Stimulated activated CD8-positive, alpha-beta memory T cell treated with anti-CD3 and anti-CD28 coated beads, Interleukin-7, amount 100 ng/mL, for 4 hours (primary cell): ENCODE measurements at places on chromosomes 3 and 15.
A peak's percentile ranks its signal among the peaks of the same experiment; 100 is the strongest.

GRCh38 chr3:168121184-168122017 lies 25.7 kb upstream of the GOLIM4 start:
- no peak for DNase-seq

DNA sequence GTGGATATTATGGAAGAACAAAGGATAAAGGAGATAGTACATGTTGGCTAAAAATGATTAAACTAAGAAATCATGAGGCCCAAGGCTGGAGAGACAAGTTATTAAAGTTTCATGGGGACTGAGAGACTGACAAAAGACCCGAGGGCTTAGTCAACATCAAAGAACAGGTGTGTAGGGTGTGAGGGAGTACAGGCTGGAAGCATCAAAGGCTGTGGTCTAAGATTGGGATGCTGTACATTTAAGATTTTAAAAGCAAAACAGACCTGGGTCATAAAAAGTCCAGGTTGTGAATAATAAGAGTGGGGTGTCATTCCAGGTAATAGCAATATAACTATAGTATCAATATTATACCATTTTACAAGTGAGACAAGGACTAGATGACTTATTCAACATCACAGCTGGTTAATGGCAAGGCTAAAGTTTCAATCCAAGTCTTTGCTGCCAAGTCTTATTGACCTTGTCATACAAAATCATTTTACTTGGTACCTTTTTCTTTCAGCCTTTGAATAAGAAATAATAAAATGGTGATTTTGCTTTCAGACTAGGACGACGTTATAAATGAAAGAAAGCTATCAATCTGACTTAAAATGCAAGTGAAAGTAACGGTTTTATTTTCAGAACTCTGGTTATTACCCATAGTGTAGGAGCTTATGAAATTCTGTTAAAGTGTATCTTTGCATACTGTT lies 211.6 kb downstream of the TNIK start:
- no peak for DNase-seq

GRCh38 chr3:169591159-169591951 lies 72.2 kb downstream of the MECOM start:
- no peak for DNase-seq

GRCh38 chr3:10395671-10396070 lies 74.8 kb upstream of the SEC13 start:
- DNase-seq, result no peak

DNA sequence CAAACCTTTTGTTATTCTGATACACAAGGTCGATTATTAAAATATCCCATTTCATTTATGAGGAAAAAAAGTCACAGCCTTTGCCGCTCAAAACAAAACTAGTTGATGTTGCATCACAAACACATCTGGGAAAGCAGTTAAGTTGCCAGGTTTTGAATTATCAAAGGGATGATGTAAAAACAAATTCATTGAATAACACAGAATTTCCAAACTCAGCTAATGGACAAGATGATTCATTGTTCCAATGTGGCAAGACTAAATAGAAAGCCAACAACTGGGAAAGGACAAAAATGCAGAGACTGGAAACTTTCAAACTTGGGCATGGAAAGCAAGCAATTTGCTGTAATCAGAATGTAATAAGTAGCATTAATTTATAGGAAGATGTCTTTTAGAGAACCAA lies 610.0 kb upstream of the ZNF385D start:
- no peak for DNase-seq

DNA sequence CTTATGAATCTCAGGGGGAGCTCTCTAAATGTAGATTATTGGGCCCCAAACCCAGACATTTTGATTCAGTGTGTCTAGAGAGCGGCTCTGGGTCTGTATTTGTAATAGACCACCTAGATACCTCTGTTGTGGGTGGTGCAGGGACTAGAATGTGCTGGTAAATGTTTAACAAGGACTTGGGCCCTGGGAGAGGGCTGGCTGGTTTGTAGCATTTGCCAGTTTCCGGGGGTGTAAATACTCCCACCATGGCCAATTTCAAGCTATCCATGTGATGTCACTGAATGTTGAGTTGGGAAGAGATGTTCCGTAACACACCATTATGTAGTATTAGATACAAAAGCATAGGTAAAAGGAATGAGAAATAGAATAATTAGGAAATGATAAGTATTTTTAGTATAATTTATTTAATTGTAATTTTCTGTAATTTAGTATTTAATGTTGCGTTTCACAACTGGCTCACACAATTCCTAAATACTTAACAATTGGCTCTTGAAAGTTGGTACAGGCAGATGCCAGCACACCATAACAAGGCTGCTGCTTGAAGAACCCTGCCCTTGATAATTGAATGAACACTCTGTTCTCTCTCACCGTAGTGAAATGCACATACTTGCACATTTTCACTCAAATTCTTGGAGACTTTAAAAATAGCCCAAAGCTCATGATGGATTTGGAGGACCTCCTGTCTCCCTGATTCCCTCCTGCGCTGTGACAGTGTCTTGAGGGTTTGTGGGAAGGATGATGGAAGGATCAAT lies 359.2 kb upstream of the PROK2 start:
- DNase-seq, result no peak

DNA sequence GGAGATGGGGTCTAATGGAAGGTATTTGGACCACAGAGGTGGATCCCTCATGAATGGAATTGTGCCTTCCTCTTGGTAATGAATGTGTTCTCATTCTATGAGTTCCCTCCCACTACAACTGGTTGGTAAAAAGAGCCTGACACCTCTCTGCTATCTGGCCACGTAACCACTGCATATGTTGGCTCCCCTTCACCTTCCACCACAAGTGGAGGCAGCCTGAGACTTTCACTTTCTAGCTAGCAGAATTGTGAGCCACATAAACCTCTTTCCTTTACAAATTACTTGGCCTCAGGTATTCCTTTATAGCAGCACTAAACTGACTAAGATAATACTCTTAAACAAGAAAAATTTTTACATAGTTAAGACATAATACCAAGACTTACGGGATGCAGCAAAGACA lies 155.3 kb downstream of the NR1I2 start:
- peak; percentile 24 for DNase-seq

- no peak for DNase-seq
Observed at GRCh38 chr3:95775486-95776094, 1038.8 kb upstream of the EPHA6 start.

DNA sequence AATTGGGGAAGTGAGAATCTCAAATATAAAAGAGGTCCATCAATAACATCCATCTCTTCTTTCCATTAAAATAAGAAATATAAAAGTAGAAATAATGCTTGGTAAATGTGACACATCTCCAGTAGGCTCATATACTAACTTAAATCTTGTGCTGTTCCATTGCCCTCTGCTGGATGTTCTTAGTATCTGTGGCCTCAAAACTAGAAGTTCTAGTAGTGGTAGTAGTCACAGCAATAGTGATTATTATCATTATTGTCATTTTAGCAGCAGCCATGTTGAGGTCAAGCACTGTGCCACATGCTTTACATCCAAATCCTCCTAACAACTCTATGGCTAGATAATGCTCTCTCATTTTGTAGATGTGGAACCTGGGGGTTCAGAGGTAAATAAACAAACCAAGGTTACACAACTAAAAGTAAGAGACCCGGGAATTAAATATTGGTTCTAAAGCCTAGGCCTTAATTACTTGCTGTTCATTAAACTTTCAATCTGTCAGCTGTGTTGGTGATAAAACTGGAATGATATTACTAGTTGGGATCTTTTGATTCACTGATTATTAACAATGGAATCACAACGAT lies 20.2 kb upstream of the BTLA start:
- no peak for DNase-seq

DNA sequence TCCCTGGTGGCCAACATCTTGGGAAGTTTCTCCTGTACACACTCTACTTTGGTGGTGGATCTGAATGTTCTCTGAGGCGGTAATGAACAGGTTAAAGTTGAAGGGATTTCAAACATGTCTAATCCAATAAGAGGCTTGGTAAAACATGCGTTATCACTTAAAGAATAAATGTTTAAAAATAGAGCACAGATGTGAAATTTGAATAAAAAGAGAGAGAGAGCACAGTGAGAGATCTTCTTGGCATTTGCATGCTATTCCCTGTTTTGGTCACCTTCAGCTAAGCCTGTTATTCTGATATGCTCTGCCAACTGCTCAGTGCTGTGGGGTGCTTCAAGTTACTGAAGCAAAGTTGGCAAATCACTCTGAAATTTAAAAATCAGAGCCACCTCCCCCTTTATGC lies 237.7 kb upstream of the WNT5A start:
- no peak for DNase-seq
